ENCODE measurements at places on chromosomes 5 and 9. TPM values are rescaled to one million over a fixed set of nuclear protein-coding genes. Genes with fewer than 3 reads are reported as not detected.

DNA sequence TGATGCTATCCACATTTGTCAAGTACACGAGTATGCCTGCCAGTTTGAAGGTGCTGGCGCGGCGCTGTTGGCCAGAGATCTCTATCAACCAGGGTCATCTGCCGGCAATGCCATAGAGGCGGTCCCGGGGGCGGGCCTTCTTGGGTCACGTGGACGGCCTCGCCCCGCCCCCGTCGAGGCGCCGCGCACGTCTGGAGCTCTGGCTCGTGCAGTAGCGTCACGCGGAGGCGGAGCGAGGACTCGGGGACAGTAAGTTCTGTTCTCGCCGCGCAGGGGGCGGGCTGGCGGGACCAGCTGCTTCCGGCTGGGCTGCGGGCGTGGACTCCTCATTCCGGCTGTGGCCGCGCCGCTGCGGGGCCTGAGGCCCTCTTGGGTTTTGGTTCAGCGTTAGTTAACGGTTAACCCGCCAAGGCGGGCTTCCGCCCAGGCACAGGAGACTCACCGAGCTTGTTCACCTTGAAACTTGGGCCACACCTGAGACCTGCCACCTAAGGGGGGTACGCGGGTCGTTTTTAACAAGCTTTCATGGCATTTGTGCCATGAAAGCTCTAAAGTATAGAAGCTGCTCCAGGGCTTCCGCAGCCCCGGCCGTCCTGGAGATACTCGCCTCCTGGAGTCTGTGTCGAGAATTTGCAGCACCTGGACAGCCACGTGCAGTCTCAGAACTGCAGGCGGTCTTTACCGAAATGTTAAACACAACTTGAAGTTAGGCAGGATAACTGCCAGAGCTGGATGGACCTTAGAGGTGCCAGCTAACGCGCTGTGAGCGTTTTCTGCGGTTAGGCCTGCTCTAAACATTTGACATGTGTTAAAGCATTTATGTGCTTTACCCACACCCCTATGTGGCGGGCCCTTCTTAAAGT, at the start of gene RFESD:
Gene RFESD (plus strand): TSS at position 209 of the 863 bp plus-strand sequence. CDS start 5,495 bp downstream, outside the sequence.
- peak; percentile 100 for DNase-seq

- DNase-seq, result no peak
Measured at GRCh38 chr9:89576404-89576839, 28.4 kb upstream of the GADD45G start.

DNA sequence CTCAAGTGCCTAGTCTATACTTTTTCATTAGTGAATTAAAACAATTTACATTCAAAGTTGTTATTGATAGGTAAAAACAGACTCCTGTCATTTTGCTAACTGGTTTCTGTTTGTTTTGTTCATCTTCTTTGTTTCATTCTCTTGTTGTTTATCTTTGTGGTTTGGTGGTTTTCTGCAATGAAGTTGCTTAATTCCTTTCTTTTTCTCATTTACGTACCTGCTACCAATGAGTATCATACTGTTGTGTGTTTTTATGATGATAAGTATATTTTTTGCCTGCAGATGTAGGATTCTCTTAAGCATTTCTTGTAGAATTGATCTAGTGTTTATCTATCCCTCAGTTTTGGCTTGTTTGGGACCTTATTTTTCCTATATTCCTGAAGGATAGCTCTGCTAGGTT, 2230.0 kb downstream of the MAT2B start:
- DNase-seq, result no peak

- no peak for DNase-seq
Measured at GRCh38 chr9:15498246-15498995, 12.3 kb downstream of the PSIP1 start.

LCP2 gene
- total RNA-seq, result 12.3 TPM

DNA sequence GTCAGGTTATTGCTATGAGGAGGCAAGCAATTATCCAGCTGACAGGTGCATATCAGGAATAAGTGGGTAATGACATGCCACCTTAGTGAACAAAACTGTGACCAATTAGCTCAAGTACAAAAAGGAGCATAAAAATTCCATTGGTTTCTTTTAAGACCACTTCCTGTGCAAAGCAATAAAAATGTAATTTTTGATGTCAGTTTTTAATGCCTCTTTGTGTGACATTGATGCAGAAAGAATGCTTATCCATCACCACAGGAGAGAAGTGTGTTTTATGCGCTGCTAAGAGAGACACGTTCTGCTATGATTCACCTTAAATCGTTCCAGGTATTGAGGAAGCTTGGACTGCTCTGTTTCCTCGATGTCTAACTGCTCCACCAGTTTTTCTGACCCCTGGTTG, 96.7 kb downstream of the MRPS27 start:
- DNase-seq, result no peak

DNA sequence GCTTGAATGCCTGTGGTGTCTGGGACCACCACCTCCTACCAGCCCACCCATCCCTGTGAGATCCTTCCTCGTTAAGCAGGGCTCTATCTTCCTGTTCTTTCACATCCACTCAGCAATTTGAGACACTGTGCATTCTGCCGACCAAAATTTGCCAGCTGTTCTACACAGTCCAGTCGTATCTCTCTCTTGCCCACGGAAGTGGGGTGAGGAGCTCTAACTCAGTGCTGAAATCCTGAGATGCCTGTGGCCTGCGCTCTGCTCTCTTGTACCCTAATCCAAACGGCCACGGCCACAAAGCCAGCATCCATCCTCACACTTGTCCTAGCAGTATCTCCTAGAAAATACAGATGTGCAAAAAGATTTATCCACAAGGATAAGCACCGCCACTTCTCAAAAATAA, 97.9 kb downstream of the MVB12B start:
- DNase-seq, result no peak

DNA sequence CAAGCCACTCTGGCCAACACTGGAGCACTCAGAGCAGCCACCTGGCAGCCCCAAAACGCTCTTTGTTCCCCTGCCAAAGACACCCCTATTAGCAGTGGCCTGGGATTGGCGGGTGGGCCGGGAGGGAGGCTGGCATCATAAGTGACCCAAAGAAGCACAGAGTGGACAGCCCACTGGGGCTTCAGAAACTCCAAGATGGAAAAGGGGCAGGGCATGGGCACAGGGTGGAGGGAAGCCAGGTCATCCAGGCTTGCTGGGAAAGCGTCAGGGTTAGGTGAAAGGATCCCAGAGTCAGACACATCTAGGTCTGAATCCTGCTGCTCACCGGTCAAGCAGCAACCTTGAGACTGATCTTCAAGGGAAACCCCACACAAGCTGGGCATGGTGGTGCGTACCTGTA, 14.8 kb downstream of the EEIG1 start:
- no peak for DNase-seq

DNA sequence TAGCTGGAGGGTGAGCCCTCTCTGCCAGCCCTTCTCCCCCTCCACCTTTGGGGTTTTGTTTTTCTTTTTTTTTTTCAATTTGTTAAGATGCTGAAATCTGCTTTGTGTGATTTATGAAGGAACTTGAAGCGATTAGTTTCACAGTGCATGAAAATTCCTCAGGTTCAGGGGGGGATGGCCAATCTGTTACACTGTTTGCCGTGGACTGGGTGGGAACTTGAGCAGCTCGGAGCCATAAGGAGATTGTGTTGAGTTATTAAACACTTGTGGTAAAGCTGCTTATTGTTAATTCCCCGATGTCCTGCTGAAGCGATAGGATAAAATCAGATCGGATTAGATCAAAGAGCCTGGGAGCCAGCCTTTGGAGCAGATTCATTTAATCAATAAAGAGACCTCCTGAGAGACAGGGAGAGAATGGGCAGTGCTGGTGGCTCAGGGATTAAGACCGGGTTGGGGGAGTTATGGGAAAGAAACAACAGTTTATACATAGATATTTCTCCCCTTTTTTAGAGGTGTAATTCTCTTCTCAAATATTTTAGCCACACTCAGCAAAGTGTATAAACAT, 105.8 kb upstream of the SPATA31D4 start:
- DNase-seq, result no peak

IFNA2 gene
- not detected for total RNA-seq
